ENCODE measurements at places on chromosomes 4 and X.

GRCh38 chr4:140135529-140136088 is 18.4 kb downstream of the MAML3 start:
- DNase-seq: no peak

- DNase-seq: no peak
Measured at GRCh38 chr4:111671756-111672155, 473.5 kb upstream of the FAM241A start.

DNA sequence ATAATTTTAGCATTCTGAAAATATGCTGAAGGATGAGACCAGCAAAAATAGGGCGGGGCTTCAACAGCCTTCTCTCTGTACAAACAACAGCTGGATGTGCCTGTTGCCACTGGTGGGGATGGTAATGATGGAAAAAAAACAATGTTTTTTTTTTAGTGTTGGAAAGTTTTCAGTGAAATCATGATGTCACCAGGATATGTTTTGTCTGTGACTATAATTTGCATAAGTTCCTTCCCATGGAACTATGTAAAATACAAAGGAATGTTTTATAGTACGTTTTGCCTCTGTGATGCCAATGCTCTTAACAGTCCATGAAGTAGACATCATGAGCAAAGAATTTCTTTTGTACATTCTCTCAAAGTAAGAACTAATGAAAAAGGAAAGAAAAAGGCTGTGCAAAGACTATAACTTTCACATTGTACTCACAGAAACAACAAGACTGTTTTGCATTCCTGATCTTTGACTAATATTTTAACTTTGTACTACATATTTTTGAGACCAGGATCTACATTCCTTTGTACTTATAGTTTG is 589.7 kb downstream of the SPRY1 start:
- DNase-seq: no peak

- DNase-seq: peak; percentile 46
Measured at GRCh38 chrX:136635235-136635634, 12.7 kb upstream of the CD40LG start.

DNA sequence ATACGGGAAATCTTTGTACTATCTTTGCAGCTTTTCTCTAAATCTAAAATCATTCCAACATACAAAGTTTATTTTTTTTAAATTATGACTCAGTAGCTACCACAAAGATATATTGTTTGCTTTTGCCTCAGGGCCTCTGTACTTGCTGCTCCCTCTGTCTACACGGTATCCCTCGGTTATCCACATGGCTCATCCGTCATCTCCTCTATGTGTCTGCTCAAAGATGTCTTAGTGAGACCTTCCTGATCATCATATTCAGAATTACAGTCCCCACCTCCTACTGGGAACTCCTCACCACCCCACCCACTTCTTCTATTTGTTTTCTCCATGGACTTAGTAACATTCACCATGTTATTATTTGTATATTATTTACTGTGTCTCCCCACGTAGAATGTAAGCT is 107.8 kb downstream of the PARM1 start:
- no peak for DNase-seq

- no peak for DNase-seq
Measured at GRCh38 chr4:164894702-164895101, 17.7 kb downstream of the APELA start.

GRCh38 chr4:181643466-181643865 is 599.7 kb upstream of the TENM3 start:
- no peak for DNase-seq

- DNase-seq: no peak
Measured at GRCh38 chr4:35087218-35087617, 1157.1 kb downstream of the ARAP2 start.

DNA sequence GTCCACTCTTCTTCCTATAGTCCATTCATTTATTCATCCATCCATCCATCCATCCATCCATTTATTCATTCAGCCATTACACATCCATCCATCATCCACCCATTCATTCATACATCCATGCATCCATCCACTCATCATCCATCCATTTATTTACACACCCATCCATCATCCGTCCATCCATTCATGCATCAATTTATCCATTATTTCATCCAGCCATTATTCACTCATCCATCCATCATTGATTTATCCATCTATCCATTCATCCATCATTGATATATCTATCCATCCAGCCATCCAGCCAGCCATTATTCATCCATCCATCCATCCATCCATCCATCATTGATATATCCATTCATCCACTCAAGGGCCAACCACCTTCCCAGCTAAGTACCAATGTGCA is 12.7 kb downstream of the CPZ start:
- no peak for DNase-seq

GRCh38 chr4:109875106-109875505 is 27.2 kb downstream of the LRIT3 start:
- no peak for DNase-seq

GRCh38 chr4:15986907-15987306 is 23.9 kb upstream of the FGFBP2 start:
- no peak for DNase-seq

DNA sequence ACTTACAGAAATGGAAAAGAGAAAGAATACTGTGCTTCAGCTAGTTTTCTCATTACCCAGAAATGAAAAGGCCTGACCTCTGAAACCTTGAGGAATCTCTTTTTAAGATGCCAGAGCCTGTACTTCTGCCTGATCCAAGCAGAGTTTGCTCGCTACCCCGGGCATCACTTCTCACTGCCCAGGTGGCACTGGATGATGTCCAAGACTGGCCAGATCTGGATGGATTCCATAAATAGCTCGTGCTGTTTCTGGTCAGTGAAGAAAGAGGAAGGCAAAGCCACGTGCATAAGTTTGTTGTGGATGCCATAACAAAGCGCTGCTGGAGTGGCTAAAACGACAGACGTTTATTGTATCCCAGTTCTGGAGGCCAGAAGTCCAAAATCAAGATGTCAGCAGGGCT is 133.5 kb downstream of the TBL1X start:
- no peak for DNase-seq

GRCh38 chr4:10722957-10723356 is 38.4 kb upstream of the CLNK start:
- DNase-seq: no peak

- no peak for DNase-seq
Measured at GRCh38 chrX:44844204-44844603, 383 bp downstream of the DUSP21 start.

DNA sequence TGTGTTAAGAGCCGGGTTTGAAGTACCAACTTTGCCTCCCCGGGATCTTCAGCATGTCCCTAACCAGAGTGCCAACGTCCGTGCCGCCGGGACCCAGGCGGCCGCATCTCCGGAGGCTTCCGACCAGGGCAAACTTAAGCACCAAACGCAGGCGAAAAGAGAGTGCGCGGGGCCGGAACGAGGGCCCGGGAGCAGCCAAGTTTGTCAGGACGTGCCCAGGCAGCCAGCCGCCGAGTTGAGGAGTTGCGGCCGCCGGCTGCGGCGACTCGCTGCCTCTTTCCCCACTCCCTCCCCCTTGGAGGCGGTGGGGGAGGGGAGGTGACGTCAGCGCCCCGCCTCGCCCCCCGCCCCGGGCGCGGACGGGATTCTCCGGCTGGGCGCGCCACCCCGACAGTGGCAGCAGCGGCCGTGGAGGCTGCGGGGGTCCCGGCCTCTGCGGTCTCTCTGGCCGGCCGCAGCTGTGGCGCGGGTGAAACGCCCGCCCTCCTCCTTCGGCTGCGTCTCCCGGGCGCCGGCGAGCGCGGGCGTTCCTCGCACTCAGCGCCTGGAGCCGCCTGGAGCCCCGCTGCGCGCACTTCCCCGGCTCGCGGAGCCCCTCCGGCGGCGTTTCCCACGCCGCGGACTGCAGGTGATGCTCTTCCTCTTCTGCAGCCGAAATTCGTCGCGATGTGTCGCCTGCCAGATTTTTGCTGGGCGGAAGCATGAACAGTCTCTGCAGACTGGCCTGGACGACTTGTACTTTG is 2.9 kb upstream of the FAT1 start:
- DNase-seq: peak; percentile 80

DNA sequence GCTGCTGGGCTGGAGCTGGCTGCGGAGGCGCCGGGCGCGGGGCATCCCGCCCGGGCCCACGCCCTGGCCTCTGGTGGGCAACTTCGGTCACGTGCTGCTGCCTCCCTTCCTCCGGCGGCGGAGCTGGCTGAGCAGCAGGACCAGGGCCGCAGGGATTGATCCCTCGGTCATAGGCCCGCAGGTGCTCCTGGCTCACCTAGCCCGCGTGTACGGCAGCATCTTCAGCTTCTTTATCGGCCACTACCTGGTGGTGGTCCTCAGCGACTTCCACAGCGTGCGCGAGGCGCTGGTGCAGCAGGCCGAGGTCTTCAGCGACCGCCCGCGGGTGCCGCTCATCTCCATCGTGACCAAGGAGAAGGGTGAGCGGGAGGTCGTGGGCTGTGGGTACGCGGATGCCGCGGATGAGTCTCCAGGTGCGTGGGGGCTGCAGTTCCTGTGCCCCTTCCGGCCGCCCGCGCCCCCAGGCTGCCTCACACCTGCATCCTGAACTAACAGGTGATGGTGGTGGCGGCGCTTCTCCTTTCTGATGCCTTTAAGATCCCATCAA is 499 bp downstream of the CYP2U1 start:
- peak; percentile 31 for DNase-seq

- no peak for DNase-seq
Measured at GRCh38 chrX:96455078-96455477, 229.6 kb upstream of the DIAPH2 start.

GRCh38 chrX:134588806-134589205 is 69.5 kb downstream of the PLAC1 start:
- no peak for DNase-seq

GRCh38 chr4:81667539-81667938 is 195.8 kb upstream of the RASGEF1B start:
- no peak for DNase-seq

DNA sequence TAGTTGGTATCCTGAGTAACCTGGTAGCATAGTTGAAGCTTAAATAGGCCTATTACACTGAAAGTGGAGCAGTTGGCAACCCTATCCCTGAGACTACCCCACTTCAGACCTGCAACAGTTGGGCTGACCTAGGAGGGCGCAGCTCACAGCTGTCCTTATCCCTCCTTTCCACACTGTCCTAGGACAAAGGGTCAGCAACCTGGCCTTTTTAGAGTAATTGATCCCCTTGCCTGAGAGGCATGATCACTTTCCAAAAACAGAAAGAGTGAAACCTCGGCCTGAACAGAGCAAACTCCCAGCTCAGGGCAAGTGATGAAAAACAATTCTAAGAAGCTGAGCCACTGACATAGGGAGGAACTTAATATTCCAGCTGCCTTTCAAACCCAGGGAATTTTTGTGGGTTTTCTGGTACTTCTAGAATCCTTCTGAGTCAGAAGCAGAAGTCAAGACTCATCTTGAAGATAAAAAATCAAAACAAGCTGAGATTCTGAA is 94.9 kb upstream of the MYOZ2 start:
- no peak for DNase-seq

DNA sequence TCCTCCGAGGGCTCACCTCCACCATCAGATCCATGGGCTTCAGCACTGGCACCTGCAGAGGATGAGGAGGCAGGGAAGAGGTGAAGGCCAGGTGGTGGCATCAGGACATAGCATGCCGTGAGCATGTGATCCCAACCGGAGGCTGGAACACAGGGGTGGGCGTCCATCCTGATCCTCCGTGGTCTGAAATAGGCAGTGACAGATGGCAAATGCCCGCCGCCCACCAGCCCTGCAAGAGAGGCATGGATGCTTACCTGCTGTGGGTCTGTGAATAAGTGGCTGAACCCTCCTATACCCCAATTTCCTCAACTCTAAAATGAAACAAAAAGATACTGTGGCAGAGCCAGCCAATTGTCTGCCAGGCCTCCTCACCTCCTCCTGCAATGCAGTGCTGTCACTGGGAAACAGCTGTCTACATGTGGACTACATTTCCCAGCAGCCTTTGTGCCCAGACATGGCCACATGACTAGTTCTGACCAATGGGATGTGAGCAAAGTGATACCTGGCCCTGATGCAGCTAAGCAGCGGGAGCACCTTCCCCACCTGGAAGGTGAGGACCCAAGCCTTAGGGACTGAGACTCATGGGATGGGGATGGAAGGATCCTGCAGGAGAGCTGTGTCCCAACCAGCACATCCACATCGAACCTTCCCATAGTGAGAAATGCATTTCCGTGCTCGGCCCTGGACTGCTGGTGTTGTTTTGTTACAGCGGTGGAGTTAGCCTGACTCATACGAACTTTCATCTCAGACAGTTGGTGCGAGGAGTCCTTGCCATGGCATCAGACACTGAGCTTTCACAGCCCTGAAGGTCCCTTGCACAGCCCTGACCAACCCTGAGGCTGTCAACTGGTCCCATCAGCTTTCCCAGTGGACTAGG is 99.5 kb downstream of the PPP2R2C start:
- DNase-seq: no peak

GRCh38 chrX:138775517-138775916 is 64.0 kb upstream of the FGF13 start:
- peak; percentile 52 for DNase-seq

DNA sequence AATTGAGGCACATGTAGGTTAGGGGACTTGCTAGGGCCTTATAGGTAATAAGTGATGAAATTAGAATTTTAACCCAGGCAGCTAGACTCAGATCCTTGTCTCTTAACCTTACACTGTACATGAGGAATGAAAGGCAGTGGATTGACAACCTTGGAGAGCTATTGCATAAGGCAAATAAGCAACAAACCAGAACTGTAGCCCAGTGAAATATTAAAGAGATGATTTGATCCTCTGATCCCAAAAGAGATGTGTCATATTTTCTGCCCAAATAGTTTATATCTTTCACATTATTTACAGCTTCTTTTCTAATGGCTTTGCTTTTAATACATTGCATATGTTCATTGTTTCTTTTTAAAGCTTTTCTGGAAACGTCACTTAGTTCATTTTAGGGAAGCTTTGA is 252.6 kb downstream of the ANK2 start:
- no peak for DNase-seq

DNA sequence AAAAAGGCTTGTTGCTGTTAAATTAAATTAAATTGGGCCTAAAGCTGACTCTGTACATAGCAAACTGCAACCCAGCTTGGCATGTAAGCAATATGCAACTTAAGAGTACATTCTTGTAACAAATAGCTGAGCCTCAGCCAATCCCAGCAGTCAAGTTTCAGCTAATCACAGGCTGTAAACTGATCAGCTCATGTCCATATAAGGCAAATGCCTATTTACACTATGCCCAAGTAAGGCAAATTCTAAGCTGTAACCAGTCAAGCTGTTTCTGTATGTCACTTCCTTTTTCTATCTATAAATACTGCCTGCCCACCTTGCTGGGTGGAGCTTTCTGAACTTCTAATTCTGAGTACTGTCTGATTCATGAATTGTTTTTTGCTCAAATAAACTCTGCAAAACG is 429.1 kb upstream of the FTHL17 start:
- DNase-seq: peak; percentile 8

DNA sequence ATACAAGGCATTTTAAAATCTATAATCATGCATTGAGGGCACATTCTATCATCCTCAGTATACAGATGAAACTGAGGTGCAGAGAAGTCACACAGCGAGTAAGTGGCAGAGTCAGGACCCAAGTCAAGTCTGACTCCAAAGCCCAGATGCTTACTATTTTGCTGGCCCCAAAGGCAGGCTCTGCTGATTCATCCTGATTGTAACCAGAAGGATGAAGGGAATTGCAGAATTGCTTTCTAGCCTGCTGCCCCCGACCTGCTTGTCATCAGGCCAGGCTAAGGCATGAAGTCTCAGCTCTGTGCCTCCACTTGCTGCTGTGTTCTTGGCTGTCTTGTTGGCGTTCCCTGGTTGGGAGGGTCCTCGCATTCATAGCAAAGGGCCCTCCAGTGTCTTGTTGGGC is 62.7 kb downstream of the SLC9A6 start:
- no peak for DNase-seq

Data from KBM-7 (cell line).